ENCODE measurements at places on chromosomes 2 and 18. TPM values are rescaled to one million over a fixed set of nuclear protein-coding genes. Genes with fewer than 3 reads are reported as not detected.

Gene UGT1A10
- not detected for total RNA-seq

Gene NDC80
- 15.0 TPM for total RNA-seq

Gene CFAP65
- total RNA-seq = 0.67 TPM

Gene LYG2
- not detected for total RNA-seq

Gene HMSD
- total RNA-seq = 5.5 TPM

Gene ALLC
- total RNA-seq = 0.16 TPM

Gene SERPINB3
- total RNA-seq = not detected

Gene C1QL2
- 0.14 TPM for total RNA-seq

Gene GAL3ST2
- total RNA-seq = 0.51 TPM

Gene ICA1L
- 17.8 TPM for total RNA-seq

Gene BOLL
- total RNA-seq = 0.22 TPM

Gene ABCB11
- total RNA-seq = 0.09 TPM

GRCh38 chr18:59560556-59560955 is 136.7 kb downstream of the CCBE1 start:
- DNase-seq = no peak

- no peak for DNase-seq
These were observed 36.0 kb downstream of the SERTAD2 start for GRCh38 chr2:64617631-64618151.

GRCh38 chr2:24461685-24462084 is 29.4 kb upstream of the NCOA1 start:
- DNase-seq = no peak

- DNase-seq = no peak
These were observed 5.6 kb downstream of the DES start for GRCh38 chr2:219423652-219424377.

GRCh38 chr2:68940369-68940768 is 12.3 kb downstream of the GKN2 start:
- DNase-seq = no peak

DNA sequence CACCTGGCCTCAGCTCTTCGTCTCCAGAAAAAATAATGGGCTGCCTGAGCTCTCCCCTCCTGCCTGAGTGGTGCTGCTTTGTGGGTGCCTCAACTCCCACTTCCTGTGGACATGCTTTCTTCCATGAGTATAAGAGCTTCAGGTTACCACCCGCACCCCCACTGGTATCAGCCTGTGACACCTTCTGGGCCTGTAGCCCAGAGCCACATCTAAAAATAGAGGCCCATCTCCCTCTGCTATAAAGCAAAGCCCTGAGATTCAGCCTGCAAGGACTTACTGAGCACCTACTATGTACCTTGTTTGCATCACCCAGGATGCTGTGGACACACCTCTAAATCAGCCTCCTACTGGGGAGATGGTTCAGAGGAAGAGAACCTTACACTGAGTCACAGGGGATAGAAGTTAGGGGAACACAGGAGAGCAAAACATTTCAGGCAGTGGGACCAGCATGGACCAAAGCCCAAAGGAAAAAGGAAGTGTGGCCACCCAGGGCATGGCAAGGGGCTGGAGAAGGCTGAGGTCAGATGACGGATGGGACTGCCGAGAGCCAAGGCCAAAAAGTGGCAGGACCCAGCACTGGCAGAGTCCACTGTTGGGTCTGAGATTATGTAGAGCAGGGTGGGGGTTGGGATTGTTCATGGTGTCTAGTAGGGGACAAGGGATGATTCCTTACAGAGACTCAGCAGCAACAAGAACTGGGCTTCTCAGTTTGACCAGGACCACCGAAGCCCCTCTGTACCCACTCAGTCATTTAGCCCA is 123.7 kb upstream of the PPP1CB start:
- no peak for DNase-seq

GRCh38 chr2:128346291-128347170 is 27.9 kb upstream of the HS6ST1 start:
- DNase-seq = no peak

- no peak for DNase-seq
These were observed 863.7 kb downstream of the MBD2 start for GRCh38 chr18:53360501-53361443.

- no peak for DNase-seq
These were observed 172.3 kb downstream of the CELF4 start for GRCh38 chr18:37393221-37393827.

- DNase-seq = no peak
These were observed 102.9 kb downstream of the CDC42EP3 start for GRCh38 chr2:37568565-37568964.

- no peak for DNase-seq
These were observed 69.9 kb upstream of the HS6ST1 start for GRCh38 chr2:128388499-128388941.

- no peak for DNase-seq
These were observed 281.1 kb upstream of the MGAT5 start for GRCh38 chr2:133972786-133973185.

- DNase-seq = no peak
These were observed 17.9 kb downstream of the DAW1 start for GRCh38 chr2:227889336-227889735.

DNA sequence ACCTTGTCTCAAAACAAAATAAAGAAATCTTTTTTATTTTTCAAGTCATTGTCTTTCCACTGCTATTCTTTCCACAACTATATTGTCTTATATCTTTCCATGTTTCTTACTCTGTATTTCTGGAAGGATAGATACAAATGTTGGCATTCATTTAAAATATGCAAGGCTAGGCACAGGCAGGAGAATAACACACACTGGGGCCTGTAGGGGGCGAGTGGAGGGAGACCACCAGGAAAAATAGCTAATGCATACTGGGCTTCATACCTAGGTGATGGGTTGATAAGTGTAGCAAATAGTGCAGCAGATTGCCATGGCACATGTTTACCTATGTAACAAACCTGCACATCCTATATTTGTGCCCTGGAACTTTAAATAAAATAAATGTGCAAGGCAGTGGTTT is 9.6 kb downstream of the MRPL30 start:
- no peak for DNase-seq

DNA sequence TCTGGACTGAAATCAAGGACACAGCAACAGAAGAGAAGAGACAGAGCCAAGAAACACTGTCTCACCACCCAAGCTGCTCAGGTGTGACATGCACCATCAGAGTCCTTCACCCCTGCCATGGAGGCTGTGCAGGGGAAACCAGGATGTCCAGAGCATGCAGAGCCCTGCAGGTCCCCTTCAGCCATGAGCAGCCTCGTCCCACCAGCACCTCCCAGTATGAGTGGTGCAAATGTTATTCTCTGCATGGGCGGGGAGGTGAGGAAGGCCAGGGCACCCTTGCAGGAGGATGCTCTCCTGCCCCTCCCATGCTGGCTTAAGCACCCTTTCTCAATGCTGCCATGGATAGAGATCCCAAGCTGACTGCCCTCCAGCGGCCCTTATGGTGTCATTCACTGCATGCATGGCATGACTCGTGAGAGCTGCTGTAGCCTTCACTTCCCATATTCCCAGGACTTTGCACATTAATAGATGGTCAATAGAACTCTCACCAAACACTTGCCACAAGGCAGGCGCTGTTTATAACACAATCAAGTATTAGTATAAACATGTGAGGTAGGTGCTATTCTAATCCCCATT is 171.0 kb downstream of the ANAPC1 start:
- DNase-seq = no peak

GRCh38 chr2:96839293-96839874 is 4.4 kb downstream of the ANKRD23 start:
- DNase-seq = no peak

DNA sequence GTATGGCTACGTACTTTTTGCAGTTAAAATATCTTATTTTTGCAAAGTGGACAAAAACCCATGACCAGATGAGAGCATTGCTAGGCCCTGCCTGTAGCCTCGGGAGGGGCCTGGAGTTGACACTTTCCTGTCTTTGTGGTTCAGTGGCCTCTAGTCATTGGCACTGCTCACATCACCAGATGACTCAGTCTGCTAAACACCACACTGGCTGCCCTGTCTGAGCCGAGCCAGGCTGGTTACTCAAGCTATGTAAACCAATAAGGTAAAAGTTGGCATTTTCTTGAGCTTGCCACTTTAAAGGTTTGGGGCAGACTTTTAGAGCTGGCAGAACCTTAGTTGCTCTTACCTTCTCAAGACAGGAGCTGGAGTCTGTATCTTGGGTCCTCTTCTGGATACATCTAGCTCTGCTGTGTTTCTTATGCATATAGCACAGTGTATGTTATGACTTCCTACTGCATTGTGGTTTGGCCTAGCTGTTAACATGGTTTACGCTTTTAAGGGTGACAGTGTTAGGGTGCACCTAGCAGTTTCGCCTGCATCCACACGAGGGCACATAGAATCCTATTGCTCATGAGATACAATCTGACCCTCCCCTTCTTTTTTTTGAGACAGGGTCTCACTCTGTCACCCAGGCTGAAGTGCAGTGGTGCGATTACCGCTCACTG is 76.4 kb downstream of the AP1S3 start:
- no peak for DNase-seq

DNA sequence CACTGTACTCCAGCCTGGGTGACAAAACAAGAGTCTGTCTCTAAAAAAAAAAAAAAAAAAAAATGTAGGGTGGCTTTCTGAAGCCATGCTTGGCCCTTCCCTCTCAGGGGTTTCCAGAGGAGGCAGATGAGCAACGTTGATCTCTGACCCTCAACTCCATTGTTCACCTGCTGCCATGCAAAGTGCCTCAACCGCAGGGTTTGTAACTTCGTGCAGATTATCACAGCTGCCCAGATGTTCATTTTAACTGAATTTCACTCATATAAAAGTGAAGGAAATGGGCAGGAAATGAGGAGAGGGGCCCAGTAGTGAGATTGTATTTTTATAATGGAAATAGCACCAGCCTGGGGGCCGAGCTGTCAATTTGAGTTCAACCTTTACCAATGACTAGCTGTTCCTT is 14.9 kb upstream of the B3GNT2 start:
- no peak for DNase-seq
